ENCODE measurements at places on chromosomes 5 and 9.

DNA sequence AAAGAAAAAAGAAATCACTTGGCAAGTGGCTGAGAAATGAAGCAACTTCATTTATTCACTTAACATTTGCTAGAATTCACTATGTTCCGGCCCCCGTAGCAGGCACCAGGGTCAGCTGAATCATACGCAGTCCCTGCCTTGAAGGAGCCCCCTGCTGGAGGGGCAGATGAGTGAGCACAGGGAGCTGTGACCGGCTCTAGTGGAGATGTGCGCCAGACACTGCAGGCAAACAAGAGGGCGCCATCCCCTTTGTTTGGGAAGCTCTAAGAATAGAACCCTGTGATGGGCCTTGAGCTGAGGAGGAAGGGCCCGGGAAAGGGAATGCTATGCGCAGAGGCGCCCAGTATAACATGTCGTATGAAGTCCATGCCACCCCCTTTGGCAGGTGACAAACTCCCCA is 20.2 kb upstream of the RPL26L1 start:
- no peak for DNase-seq

GRCh38 chr5:1415059-1415425 is 30.2 kb downstream of the SLC6A3 start:
- no peak for DNase-seq

GRCh38 chr9:69955536-69956355 is 87.9 kb upstream of the MAMDC2 start:
- DNase-seq = no peak

GRCh38 chr9:92440751-92441046 is 16.4 kb upstream of the OMD start:
- DNase-seq = no peak

- DNase-seq = no peak
Measured at GRCh38 chr5:7845557-7845956, 5.4 kb downstream of the CFAP90 start.

GRCh38 chr9:92954049-92954861 is 6.9 kb downstream of the FGD3 start:
- no peak for DNase-seq

DNA sequence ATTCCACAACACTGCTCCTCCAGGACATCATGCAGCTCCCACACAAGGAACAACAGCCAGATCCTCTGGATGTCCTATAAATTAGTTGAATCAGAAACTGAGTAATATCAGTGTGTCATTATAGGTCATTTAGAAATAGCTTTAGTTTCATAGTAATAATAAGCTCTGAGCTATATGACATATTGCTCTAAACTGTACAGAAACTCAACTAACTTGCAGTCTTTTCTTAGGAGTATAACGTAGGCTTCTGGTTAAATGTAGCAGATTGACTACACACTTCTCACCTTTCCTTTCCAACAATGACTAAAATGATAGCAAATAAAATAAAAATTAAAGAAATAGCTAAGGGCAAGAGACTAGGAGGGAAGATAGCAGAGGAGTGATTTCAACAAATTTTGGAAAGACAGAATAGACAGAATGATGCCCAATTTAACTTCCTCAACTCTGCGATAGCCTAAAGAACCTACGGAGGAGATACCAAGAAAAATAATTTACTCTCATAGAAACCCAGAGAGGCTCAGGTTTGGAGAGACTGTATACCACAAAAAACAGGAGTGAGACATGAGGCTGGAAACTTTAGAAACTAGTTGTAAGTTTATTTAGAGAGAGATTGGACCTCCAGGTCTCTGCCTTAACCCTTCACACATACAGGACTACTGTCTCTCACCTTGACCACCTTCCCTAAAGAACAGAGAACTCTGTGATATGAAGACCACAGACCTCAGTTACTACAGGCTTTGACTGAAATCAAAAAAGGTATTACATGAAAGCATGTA is 193.7 kb downstream of the TSSK1B start:
- DNase-seq = no peak

GRCh38 chr5:137656558-137656957 is 79.3 kb downstream of the KLHL3 start:
- DNase-seq = no peak

DNA sequence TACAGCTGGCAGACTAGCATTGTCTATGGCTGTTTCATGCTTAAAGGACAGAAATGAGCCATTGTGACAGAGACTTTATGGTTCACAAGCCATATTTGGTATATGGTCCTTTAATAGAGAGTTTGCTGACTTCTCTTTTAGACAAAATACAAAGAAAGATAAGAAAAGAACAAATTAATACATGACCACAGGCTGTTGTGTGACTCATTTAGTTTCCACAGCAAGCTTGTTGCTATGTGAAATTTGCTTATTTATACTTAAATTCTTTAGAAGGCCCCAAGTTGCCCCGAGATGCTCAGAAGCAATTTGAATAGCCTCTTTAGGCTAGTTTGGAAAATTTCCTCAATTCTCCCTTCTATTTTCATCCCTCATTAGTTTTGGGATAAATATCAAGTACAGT is 315.3 kb upstream of the RPS23 start:
- no peak for DNase-seq

DNA sequence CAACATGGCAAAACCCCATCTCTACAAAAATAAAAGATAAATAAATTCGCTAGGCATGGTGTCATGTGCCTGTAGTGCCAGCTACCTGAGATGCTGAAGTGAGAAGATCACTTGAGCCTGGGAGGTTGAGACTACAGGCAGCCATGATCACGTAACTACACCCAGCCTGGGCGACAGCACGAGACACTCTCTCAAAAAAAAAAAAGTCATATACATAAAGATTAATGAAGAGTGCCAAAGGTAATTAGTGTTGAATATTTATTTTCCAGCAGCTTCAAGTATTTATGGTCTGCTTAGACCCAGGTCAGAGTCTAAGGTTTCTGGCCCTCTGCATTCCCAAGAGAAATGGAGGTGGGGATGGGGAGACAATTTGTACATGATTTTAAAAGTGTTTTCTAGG is 167.7 kb downstream of the CD180 start:
- no peak for DNase-seq

DNA sequence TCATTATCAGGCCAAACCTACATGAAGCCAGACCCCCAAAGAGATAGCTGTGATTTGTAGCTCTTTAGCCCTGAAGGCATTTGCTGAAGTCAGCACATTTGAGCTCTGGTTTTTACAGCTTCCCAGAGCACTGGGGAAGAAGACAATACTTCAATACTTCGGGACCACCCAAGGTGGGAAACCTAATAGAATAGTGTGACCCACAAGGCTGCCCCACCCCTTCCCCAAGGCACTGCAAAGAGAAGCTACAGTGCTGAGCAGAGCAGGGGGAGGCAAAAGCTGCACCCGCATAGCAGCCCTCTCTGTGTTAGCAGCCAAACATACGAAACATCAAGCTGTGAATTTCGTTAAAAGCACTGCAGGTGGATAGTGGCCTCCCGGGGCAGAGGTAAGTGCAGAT is 87.3 kb downstream of the HSD17B3 start:
- no peak for DNase-seq

GRCh38 chr9:134630861-134631260 is 10.7 kb upstream of the COL5A1 start:
- DNase-seq = no peak

DNA sequence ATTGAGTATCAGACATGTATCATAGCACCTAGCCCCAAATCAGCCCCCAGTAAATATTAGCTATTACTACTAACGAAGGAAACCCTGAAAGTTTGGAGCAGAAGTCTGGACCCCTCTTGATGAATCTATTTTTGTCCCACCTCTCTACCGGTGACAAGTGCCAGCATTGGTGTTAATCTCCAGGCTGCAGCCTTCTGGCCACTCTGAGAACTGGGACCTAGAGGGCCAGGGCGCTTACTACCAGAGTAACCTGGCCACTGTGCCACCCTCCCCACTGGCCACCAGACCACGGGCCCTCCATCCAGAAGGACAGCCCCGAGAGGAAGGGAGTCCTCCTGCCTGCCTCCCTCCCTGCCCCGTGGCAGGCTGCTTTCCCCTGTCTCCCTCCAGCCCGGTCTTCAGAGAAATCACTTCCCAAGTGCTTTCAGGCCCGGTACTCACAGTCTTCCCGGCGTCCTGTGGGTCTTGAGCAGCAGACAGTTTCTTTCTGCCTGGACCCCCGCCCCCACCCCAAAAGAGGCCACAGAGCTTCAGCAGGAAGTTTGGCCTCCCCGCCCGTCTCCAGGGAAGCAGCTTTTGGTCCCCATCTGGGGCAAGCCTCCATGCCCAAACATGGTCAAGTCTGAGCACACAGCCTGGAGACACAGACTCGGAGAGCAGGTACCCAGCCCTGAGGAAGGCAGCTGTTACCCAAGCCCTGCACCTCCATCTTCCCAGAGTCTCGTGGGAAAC is at the start of gene KCNMB1:
KCNMB1 (minus strand) TSS at position 550 of the 732 bp plus-strand sequence. CDS start 3,920 bp downstream, outside the sequence.
- no peak for DNase-seq

Data from NCI-H1417 treated with DMSO at 0.1 percent for 48 hours (cell line).